Choroid plexus epithelial cell (primary cell): ENCODE measurements at places on chromosomes 1 and 21.
A peak's percentile ranks its signal among the peaks of the same experiment; 100 is the strongest.

DNA sequence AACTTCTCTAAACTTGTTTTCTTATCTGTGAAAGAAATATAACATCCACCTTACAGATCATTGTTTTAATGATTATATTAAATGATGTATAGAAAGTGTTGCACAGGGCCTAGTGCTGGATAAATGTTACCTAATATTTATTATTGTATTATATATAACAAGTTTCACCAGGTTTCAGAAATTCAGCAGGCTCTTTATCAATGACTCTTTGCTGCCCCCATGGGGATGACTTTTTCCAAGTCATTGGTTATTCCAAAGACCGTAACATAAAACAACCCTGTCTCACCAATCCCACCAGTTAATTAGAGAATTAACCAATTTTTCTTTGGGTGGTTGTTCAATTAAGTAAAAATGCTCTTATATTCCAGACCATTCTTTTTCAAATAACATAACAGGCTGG lies 7.3 kb upstream of the DEDD start:
- peak; percentile 79 for DNase-seq

GRCh38 chr1:235767795-235768194 lies 98.9 kb downstream of the LYST start:
- DNase-seq = no peak

DNA sequence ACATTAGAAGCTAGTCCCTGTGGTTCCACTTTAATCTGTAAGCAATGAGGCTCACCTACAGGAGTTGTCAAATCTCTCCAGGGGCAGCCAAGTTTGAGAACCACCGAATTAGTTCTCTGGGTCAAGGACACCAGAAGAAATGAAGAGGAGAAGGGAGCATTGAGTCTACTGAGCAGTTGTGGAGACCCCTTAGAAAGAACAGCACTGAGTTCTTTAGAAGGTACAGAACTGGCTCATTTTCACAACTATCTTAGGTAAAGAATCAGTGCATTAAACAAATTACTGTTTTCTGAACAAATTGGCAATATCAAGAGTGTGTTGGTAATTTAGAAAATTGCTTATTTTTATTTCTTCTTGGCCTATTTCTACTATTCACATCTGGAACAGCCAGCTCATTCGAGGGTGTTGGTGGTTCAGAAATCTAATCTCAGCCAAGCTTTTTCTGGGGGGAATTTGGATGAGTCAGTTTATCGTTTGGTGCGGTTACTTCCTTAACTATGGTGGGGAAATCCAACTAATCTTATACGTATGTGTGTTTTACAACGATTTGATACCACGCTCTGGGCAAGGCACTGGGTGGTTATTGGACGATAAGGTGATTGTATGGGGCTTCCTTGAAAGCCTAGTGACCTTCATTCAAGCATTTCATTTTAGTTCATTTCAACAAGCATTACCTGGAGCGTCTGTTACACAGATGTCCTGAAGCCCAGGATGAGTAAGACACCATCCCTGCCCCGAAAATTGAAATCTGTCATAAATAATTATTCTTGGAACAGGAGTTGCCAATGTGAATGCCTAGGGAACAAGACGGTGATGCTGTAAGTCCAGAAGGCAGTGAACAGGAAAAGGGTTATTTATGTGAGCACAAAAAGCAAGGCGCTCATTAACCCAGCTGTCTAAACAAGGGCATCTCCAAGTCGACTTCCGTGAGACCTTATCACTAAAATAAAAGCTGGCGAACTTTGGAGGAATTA lies 52.0 kb upstream of the TMPRSS2 start:
- DNase-seq = no peak

- DNase-seq = no peak
Measured at GRCh38 chr1:214943054-214943453, 139.5 kb upstream of the KCNK2 start.

DNA sequence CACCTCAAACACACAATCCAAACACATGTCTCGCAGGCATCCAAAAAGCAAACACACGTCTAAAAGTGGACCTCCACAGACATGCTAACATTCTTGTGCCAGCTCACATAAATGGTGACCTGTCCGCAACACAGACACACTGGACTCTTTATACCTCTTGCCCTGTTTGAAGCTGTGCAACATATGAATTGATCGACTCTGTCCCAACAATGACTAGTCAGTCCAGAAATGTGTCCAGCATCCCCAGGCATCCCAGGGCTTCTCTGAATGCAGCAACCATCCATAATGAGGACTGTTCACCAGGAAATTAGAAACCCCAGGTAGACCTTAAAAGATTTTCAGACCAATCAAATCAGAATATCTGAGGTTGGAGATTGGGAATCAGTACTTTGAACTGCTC lies 3.2 kb downstream of the DDR2 start:
- no peak for DNase-seq

DNA sequence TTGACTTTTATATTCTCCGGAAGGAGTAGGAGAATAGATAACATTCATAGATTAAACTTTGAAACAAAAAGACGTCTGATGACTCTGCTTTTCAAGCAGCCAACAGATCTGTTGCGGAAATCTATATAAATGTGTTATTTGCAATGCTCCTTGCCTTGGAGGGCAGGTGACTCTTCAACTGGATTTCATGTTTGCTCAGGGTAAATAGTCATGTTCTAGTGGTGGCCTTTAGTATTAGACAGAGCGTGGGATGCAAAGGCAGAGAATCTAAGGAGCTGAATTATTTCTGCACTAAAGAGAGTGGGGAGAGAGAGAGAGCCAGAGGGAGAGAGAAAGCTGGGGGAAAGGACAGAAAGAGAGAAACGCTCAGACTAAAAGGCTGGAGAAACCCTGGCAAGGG lies 454.3 kb downstream of the AJAP1 start:
- no peak for DNase-seq
